ENCODE measurements at places on chromosomes 1 and 21.

DNA sequence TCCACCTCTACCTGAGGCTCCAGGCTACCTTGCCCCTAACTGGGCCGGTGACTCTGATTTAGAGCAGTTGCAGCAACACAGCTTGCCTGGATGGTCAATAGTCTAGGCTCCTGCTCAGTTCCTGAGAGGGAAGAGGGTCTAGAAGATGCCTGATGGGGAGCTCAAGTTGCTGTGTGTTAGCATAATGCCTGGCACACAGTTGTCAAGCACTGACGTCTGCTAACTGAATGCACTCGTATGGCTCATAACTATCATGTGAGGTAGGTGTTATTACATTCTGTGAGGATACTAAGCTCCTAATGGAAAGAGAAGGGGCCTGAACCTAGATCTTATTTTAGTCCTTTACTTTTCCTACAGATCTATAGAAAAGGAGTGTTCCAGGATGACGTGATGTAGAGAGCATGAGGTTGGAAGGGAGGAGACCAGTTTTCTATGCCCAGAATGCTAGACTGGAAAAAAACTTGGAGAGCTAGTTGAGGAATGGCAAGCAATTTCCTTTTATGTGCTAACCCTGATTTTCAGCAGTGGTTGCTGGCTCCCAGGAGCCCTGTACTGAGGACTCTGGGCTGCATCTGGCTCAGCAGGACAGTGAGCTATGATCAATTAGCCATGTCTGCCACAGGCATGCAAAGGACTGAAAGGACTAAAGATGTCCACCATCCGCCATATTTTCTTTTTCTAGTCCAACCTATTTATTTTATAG is 30.0 kb downstream of the FAM78B start:
- DNase-seq: no peak

- no peak for DNase-seq
Observed at GRCh38 chr1:38826262-38826661, 33.3 kb downstream of the RRAGC start.

- no peak for DNase-seq
Observed at GRCh38 chr1:220056374-220056773, 10.1 kb upstream of the EPRS1 start.

DNA sequence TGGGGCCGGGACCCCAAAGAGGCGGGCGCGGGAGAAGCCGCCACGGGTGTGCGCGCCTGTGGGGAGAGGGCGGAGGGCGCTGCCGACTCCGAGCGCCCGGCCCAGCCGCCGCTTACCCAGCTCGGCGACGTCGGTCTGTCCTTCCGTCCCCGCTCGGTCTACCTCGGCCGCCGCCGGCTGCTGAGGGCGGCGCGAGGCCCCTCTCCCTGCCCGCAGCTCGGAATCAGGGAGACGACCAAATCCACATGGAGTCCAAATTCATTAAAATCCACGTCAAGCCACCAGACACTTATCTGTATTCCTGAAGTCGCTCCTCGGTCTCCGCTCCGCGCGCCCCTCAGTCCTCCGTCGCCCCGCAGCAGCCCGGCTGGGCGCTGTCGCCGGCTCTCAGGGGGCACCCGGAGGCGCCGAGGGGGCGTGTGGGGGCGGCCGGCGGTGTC is 637 bp downstream of the PLXNA2 start:
- DNase-seq: no peak

GRCh38 chr1:215377746-215378145 is 189.4 kb upstream of the KCTD3 start:
- no peak for DNase-seq

DNA sequence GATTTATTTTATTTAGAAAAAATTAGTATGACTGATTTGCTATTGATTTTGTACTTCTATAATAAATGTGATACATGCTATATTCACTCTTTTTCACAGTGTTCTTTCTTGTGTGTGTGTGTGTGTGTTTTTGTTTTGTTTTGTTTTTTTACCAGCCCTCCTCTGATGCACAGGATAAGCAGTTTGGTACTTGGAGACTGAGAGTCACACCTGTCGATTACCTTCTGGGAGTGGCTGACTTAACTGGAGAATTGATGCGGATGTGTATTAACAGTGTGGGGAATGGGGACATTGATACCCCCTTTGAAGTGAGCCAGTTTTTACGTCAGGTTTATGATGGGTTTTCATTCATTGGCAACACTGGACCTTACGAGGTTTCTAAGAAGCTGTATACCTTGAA is 35.9 kb downstream of the TSNAX start:
- DNase-seq: no peak

- DNase-seq: no peak
Observed at GRCh38 chr1:52680353-52680752, 17.8 kb downstream of the COA7 start.

DNA sequence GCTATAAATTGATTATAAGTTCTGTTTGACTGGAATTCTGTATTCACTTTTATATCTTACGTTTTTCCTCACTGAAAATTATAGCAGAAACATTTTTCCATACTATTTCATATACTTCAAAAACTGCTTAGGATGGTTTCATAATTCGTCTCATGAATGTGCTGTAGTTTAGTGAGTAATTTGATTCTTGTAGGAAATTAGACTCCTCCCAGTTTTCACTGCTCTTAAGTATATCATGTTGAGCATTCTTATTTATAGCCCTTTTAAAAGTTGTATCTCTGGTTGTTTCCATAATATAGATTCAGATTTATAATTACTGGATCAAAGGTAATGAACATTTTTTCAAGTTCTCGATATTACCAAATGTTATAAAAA is 250.6 kb downstream of the FMN2 start:
- DNase-seq: no peak
